ENCODE measurements at places on chromosomes 7 and 10.

DNA sequence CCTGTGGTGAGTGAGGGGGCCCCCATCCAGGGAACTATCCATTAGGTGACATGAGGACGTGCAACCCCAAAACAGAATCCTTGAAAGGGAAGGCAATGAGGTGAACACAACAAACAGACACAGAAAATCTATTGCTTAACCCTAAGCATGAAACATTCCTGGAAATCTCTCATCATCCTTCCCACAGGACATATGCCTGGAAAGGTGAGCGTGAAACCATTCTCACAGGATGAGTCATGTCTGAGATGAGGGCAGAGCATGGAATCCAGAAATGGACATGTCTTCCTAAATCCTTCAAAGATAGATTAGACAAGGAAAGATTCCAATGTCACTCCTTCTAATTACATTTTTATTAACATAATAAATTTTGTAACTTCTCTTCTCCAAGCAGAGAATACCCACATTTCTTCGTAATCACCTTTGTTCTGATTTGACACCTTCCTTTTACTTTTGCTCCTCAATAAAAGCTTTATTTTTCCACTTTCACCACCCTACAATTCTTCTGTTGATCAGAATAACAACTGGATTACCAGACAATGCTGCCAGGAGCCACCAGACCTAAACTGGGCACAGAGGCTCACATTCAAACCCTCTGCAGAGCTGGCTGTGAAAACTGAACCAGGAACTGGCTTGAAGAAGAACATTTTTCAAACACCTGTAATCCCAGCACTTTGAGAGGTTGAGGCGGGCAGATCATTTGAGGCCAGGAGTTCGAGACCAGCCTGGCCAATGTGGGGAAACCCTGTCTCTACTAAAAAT is 67.2 kb downstream of the COBL start:
- no peak for DNase-seq

GRCh38 chr10:37728830-37729229 is 128.6 kb downstream of the ZNF248 start:
- no peak for DNase-seq

- DNase-seq, result no peak
Observed at GRCh38 chr10:14508725-14509124, 178.0 kb upstream of the FRMD4A start.

DNA sequence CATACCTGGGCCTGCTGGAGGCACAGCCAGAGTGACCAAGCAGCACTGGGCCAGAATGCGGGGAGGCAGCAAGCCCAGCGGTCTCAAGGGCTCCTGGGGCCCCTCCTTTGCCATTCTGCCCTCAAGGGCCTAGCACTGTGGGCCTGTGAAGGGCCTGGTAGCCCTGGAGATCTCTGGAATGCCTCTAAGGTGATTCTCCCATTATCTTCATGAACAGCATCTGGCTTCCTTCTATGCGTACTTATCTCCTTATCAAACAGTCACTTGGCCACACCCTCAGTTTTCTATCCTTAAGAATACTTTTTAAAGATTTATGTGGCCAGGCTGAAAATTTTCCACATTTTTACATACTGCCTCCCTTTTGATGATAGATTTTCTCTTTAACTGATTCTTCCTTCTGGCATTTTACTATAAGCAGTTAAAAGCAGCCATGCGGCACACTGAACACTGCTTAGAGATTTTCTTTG is 67.5 kb upstream of the CCNY start:
- DNase-seq, result no peak

- DNase-seq, result no peak
Observed at GRCh38 chr7:121084256-121084655, 95.7 kb downstream of the CPED1 start.

Measured in stimulated activated CD4-positive, alpha-beta T cell treated with anti-CD3 and anti-CD28 coated beads, Interleukin-4, amount 100 ng/mL, for 48 hours (primary cell).